ENCODE measurements at places on chromosomes 5 and 9.

GRCh38 chr9:133879615-133880014 lies 112.5 kb downstream of the VAV2 start:
- peak overlapping the region; percentile 98 for H3K27ac ChIP-seq
- no peak overlapping the region for H3K4me3 ChIP-seq
- DNase-seq = peak; percentile 35

- H3K27me3 ChIP-seq = no peaks in the 10 kb centered on the region
- no peak overlapping the region for H3K4me3 ChIP-seq
- no peaks in the 10 kb centered on the region for H3K36me3 ChIP-seq
- H3K4me1 ChIP-seq = peaks cover 1% of the 10 kb centered on the region
- no peak for DNase-seq
- H3K27ac ChIP-seq = no peak overlapping the region
Measured at GRCh38 chr5:149239917-149240316, 31.7 kb upstream of the AFAP1L1 start.

DNA sequence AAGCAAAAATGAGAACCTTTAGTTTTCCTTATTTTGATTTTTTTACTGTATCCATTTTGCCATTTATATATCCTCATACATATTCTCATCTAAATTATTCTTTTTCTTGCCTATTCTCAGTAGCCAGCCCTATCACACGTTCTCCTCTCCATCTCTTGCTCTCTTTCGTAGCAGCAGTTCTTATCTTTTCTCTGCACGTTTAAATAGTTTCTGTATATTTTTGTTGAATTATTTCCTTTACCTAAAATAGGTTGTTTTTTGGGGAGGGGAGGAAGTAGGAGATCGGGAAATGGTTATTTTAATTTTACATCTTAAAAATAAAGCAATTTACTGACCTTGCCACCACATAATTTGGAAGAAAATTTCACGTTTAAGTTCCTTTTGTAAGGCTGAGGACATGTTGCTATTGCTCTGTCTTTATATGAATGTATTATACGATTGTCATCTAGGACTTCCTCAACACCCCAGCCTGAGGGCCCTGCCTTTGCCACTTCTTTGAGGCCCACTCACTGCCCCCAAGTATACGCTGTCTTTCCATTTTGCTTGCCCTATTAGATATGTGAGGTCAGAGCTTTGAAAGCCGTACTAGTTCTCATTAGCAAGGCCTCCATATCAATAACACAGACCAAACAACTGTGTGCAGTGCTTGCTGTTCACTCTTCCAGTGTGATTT lies 140.3 kb downstream of the GNAQ start:
- no peaks in the 10 kb centered on the region for H3K27me3 ChIP-seq
- peaks cover 7% of the 10 kb centered on the region for H3K4me1 ChIP-seq
- H3K27ac ChIP-seq = no peak overlapping the region
- H3K4me3 ChIP-seq = no peak overlapping the region
- DNase-seq = no peak
- H3K36me3 ChIP-seq = no peaks in the 10 kb centered on the region

DNA sequence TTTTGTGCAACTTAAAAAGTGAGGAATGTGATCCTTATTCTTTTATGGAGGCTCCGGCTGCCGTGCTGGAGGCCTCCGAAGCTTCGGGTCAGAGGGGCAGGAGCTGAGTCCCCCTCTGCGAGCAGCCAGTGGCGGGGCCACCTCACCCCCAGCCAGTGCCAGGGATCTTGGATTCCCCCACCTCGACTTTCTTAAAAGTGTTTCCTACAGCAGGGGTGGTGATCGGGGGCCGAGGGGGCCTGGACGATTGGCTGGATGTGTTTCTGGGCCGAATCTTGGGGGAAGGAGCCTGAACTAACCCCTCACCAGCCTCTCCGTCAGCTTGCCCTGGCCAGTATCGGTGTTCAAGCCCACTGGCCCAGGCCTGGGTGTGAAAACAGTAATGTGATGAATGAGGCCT lies 92.2 kb upstream of the LMX1B start:
- H3K27ac ChIP-seq = no peak overlapping the region
- H3K27me3 ChIP-seq = no peaks in the 10 kb centered on the region
- H3K4me3 ChIP-seq = no peak overlapping the region
- DNase-seq = no peak
- peaks cover 12% of the 10 kb centered on the region for H3K4me1 ChIP-seq
- no peaks in the 10 kb centered on the region for H3K36me3 ChIP-seq

DNA sequence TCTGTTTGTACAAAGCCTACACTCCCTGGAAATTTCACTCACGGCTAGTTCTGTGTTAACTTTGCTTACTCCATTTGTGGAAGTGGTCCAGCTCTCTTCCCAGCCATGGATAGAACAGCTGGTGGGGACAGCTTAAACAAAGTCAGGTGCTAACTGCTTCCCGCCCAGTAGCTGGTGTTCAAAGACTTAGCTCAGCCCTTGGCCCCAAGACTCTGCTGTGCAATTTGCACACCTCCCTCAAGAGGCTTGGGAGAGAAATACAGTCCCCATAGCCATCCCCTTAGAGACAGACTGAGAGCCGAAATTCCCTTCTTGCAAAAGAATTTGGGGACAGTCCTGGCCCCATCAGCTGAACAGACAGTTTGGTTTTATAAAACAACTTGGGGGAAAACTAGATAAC lies 73.8 kb upstream of the RAI14 start:
- H3K36me3 ChIP-seq = no peaks in the 10 kb centered on the region
- H3K27me3 ChIP-seq = no peaks in the 10 kb centered on the region
- H3K4me1 ChIP-seq = peaks cover 9% of the 10 kb centered on the region
- DNase-seq = no peak
- no peak overlapping the region for H3K27ac ChIP-seq

- no peak for DNase-seq
- H3K4me3 ChIP-seq = no peak overlapping the region
- no peaks in the 10 kb centered on the region for H3K27me3 ChIP-seq
- H3K36me3 ChIP-seq = no peaks in the 10 kb centered on the region
- H3K27ac ChIP-seq = no peak overlapping the region
Measured at GRCh38 chr9:101778332-101778731, 39.9 kb upstream of the GRIN3A start.

- DNase-seq = no peak
- H3K36me3 ChIP-seq = no peaks in the 10 kb centered on the region
- H3K27ac ChIP-seq = no peak overlapping the region
- no peaks in the 10 kb centered on the region for H3K4me1 ChIP-seq
Measured at GRCh38 chr9:38350529-38350928, 42.0 kb upstream of the ALDH1B1 start.
